ENCODE measurements at places on chromosomes 16 and 17.

DNA sequence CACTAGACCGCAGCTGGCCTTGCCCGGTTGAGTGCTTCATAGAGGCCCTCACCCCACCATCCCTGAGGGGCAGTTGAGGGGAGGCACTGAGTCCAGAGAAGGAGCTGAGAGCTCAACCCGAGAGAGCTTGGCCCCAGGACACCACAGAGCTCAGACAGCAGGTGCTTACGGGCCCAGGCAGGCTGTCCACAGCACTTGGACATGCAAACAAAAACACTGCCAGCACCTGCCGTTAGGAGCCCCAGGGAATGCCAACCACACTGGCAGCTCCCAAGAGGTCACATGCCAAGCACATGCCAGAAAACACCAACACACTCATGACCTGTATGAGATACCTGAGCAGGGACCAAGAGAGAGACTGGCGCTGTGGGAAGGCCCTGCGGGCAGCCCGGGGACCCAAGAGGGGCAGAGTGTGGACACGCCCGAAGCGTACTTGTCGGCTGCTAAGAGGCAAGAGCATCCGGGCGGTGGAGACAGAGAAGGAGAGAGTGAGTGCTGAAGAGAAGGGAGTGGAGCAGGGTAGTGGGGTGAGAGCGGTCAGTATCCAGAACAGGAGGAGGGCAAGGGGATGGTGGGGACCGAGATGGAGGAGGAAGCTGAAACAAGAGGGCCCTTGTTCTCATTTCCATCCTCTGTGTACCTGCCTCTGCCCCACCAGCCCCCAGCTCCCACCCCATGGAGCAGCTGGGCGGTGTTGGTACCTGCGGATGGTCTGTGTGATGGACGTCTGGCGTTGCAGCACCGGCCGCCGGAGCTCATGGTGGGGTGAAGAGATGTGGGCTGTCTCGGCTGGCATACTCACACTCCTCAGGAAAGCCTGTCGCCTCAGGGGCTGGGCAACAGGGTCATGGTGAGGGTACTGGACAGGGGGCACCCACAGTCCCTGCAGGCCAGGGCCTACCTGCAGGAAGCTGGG, 8.2 kb downstream of the RHBDF1 start:
- H3K4me1 ChIP-seq: peaks cover 4% of the 10 kb centered on the region
- H3K27ac ChIP-seq: no peak overlapping the region
- H3K36me3 ChIP-seq: no peaks in the 10 kb centered on the region
- DNase-seq: no peak
- H3K4me3 ChIP-seq: no peak overlapping the region

GRCh38 chr16:52293204-52293603, 253.7 kb downstream of the TOX3 start:
- H3K27me3 ChIP-seq: no peaks in the 10 kb centered on the region
- no peak overlapping the region for H3K4me3 ChIP-seq
- no peaks in the 10 kb centered on the region for H3K4me1 ChIP-seq
- H3K27ac ChIP-seq: no peak overlapping the region
- no peak for DNase-seq
- no peaks in the 10 kb centered on the region for H3K36me3 ChIP-seq

DNA sequence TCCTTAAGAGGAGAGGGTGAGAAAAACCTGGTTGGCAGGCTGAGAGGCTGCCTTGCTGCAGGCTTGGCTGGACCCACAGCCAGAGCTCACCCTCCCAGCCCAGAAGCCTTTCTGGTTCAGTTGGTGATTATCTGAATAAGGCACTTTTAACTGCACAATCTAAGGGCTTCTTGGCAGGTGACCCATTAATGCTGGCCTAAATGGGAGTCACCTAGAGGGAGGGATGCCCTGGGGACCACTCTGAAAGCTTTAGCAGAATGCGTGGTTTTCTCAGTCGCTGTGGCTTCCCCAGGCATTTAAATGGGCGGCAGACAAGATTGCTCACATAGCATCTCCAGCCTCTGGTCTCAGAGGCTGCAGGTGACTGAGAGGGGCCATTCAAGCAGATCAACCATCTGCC, 33.2 kb upstream of the SHISA9 start:
- H3K4me3 ChIP-seq: no peak overlapping the region
- no peak overlapping the region for H3K27ac ChIP-seq
- H3K4me1 ChIP-seq: no peaks in the 10 kb centered on the region
- H3K36me3 ChIP-seq: no peaks in the 10 kb centered on the region

- H3K36me3 ChIP-seq: no peaks in the 10 kb centered on the region
- DNase-seq: no peak
- H3K4me3 ChIP-seq: no peak overlapping the region
- H3K27me3 ChIP-seq: no peaks in the 10 kb centered on the region
- peaks cover 8% of the 10 kb centered on the region for H3K4me1 ChIP-seq
Measured at GRCh38 chr16:81530814-81531213, 86.2 kb downstream of the CMIP start.

GRCh38 chr17:76585033-76585648, 519 bp downstream of the ST6GALNAC2 start:
- H3K27ac ChIP-seq: no peak overlapping the region
- H3K27me3 ChIP-seq: peaks cover 44% of the 10 kb centered on the region
- peaks cover 2% of the 10 kb centered on the region for H3K36me3 ChIP-seq
- peak overlapping the region; percentile 51 for H3K4me3 ChIP-seq
- peak; percentile 16 for DNase-seq
- peaks cover 8% of the 10 kb centered on the region for H3K4me1 ChIP-seq

DNA sequence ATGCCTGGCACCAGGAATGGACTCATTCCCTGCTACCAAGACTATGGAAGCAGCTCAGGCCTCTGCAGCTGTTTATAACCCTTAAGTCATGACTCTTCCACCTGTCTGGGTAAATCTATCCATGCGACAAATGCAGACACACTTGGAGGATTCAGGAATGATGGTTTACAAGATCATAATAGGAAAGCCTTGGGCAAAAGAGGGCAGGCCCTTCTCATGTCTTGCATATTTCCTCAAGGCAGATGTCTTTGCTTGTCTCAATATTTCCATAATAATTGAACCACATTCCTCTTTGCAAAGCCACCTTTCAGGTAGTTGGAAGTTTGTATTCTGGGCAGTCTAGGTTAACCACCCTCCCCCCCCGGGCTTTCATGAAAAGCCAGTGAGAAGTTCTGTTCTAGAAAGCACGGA, 884 bp upstream of the JPT1 start:
- no peak overlapping the region for H3K4me3 ChIP-seq
- peaks cover 9% of the 10 kb centered on the region for H3K36me3 ChIP-seq
- no peak for DNase-seq
- H3K4me1 ChIP-seq: peaks cover 30% of the 10 kb centered on the region
- no peaks in the 10 kb centered on the region for H3K27me3 ChIP-seq

- peaks cover 86% of the 10 kb centered on the region for H3K4me1 ChIP-seq
- peak; percentile 92 for DNase-seq
- H3K36me3 ChIP-seq: peaks cover 53% of the 10 kb centered on the region
- H3K27me3 ChIP-seq: no peaks in the 10 kb centered on the region
- H3K4me3 ChIP-seq: peak overlapping the region; percentile 62
Measured at GRCh38 chr17:77465358-77466041, 324.7 kb downstream of the SEC14L1 start.

GRCh38 chr16:87747626-87748414, 18.0 kb downstream of the KLHDC4 start:
- no peak overlapping the region for H3K4me3 ChIP-seq
- no peaks in the 10 kb centered on the region for H3K27me3 ChIP-seq
- peaks cover 2% of the 10 kb centered on the region for H3K4me1 ChIP-seq
- peaks cover 22% of the 10 kb centered on the region for H3K36me3 ChIP-seq

GRCh38 chr17:35586569-35587073, 501 bp upstream of the AP2B1 start:
- peaks cover 29% of the 10 kb centered on the region for H3K4me1 ChIP-seq
- peak overlapping the region; percentile 97 for H3K27ac ChIP-seq
- H3K27me3 ChIP-seq: no peaks in the 10 kb centered on the region
- H3K4me3 ChIP-seq: peak overlapping the region; percentile 97

DNA sequence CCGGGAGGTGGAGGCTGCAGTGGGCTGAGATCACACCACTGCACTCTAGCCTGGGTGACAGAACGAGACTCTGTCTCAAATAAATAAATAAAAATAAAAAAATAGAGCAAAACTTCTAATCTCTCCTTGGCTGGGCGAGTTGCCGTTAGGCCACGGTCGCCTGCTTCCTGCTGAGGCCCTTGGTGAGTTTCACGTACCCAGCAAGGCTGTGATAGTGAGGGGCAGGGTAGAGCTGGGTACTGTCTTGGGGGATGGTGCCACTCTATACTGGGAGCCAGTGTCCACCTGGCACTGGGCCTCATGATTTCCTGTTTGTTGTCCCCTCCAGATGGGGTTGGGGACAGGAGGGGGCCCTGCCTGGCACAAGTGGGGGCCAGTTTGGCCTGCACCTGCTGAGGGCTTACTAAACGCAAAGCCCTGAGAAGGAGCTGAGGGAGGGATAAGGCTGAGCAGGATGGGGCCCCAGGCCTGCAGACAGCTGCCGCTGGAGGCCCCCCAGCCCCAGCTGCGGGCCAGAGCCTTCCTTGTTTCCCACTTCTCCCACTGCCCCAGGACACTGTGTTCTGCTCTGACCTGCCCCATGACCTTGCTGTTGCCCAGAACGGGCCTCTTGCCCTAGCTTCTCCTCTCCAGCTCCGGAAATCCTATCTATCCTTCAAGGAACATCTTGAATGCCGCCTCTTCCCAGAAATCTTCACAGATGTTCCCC, 25.4 kb downstream of the GJD3 start:
- no peak for DNase-seq
- H3K27me3 ChIP-seq: no peaks in the 10 kb centered on the region
- peaks cover 63% of the 10 kb centered on the region for H3K4me1 ChIP-seq
- no peak overlapping the region for H3K27ac ChIP-seq

- H3K4me3 ChIP-seq: no peak overlapping the region
- H3K4me1 ChIP-seq: peaks cover 4% of the 10 kb centered on the region
Measured at GRCh38 chr16:15538507-15538906, 104.1 kb downstream of the BMERB1 start.

DNA sequence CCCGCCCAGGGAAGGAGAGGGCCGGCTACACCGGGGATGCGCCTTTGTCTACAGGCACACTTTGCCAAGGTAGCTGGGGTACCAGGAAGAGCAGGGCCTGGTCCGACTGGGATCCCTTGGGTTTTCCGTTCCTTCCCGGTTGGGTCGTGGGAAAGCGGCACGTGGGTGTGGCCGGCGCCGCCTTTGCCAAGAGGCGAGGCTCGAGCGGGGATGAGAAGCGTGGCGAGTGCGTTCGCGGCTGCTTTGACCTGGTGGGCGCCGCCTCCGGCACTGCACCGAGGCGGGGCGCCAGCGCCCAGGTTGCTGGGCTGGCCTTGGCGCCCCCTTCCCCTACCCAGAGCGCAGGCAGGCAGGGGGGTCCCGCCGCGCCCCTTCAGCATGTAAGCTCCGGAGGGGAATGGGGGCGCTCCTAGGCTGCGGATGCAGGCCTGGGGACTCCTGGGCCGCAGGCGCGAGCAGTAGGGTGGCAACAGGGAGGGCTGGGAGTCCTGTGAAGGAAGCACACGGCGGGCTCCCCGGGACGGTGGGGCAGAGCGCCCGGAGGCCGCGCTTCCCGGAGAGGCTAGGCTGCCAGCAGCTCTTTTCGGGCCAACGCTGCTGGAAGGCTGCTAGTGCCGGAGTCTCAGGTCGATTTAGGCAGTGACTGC, 2.0 kb downstream of the HAS3 start:
- peaks cover 9% of the 10 kb centered on the region for H3K36me3 ChIP-seq
- no peak overlapping the region for H3K27ac ChIP-seq
- peak overlapping the region; percentile 46 for H3K4me3 ChIP-seq

DNA sequence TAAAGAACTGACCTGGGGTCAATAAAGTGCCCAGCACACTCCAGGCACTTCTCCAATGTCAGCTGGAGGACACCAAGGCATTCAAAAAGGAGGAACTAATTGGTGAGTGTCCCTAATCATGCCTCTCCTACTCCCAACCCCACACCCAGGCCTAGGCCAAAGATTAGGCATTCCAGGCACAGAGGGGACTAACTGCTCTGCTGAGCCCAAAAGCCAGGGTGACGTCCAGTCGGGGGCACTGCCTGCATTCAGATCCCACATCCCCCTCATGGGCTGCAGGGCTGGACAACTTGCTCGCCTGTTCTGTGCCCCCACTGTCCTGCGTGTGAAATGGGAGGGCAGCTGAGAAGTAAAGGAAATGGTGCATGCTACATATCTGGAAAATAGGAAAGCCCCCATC, 115.4 kb downstream of the DYNLRB2 start:
- H3K4me1 ChIP-seq: peaks cover 20% of the 10 kb centered on the region
- H3K4me3 ChIP-seq: peak overlapping the region; percentile 73
- no peak for DNase-seq
- no peak overlapping the region for H3K27ac ChIP-seq
- peaks cover 2% of the 10 kb centered on the region for H3K36me3 ChIP-seq
- H3K27me3 ChIP-seq: no peaks in the 10 kb centered on the region

DNA sequence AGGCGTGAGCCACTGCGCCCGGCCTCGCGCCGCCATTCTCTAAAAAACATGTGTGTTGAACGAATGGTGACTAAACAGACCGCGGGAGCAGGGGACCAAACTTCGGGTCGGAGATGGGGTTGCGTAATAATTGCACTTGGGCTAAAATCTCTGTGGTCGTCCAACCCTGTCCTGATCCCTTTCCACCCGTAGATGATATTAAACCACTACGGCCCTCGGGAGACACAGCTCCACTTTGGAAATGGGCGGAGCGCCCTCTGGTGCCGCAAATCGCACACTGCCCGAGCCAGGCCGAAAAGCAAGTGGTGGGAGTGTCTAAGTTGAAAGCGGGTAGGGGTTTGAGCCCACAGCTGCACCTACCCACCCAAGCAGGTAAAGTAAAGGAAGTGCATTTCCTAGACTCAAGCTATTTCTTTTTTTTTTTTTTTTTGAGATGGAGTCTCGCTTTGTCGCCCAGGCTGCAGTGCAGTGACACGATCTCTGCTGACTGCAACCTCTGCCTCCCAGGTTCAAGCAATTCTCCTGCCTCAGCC, 17.0 kb downstream of the CAVIN1 start:
- no peak overlapping the region for H3K4me3 ChIP-seq
- peak; percentile 90 for DNase-seq
- H3K4me1 ChIP-seq: peaks cover 22% of the 10 kb centered on the region
- no peaks in the 10 kb centered on the region for H3K36me3 ChIP-seq
- no peak overlapping the region for H3K27ac ChIP-seq

- H3K4me3 ChIP-seq: no peak overlapping the region
- H3K4me1 ChIP-seq: no peaks in the 10 kb centered on the region
- H3K36me3 ChIP-seq: peaks cover 7% of the 10 kb centered on the region
- DNase-seq: no peak
- no peak overlapping the region for H3K27ac ChIP-seq
Measured at GRCh38 chr16:46932802-46933201, 40.7 kb downstream of the DNAJA2 start.

- no peak for DNase-seq
- no peaks in the 10 kb centered on the region for H3K36me3 ChIP-seq
- H3K4me3 ChIP-seq: no peak overlapping the region
- H3K27me3 ChIP-seq: no peaks in the 10 kb centered on the region
- H3K4me1 ChIP-seq: no peaks in the 10 kb centered on the region
- H3K27ac ChIP-seq: no peak overlapping the region
Measured at GRCh38 chr16:25606069-25606468, 85.7 kb upstream of the HS3ST4 start.

DNA sequence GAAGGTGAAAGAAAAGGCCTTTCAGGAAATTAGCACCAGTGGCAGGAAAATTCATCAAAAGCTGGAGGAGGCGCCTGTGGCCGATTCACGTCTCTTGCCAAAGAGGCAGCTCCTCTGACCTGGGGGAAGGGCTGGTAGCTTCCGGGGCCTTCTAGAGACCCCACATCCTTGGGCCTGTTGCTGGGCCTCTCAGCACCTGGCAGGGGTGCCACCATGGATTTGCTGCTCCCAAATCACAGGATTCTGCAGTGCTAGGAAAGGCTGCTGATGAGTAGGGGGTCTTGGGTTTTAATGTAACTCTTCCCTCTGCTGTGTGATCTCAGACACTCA, 11.6 kb upstream of the CBFB start:
- no peak overlapping the region for H3K27ac ChIP-seq
- DNase-seq: no peak
- no peaks in the 10 kb centered on the region for H3K36me3 ChIP-seq
